ENCODE measurements at places on chromosomes 4 and X. TPM values are rescaled to one million over a fixed set of nuclear protein-coding genes. Genes with fewer than 3 reads are reported as not detected.
A peak's percentile ranks its signal among the peaks of the same experiment; 100 is the strongest.

Gene ADGRL3
- 1.8 TPM for total RNA-seq

Gene CORIN
- total RNA-seq = 0.38 TPM

GRCh38 chr4:87527431-87528220 is 1.6 kb downstream of the SPARCL1 start:
- H3K4me1 ChIP-seq = peaks cover 16% of the 10 kb centered on the region
- peak overlapping the region; percentile 96 for H3K27ac ChIP-seq
- H3K27me3 ChIP-seq = no peaks in the 10 kb centered on the region
- DNase-seq = no peak
- H3K4me3 ChIP-seq = peak overlapping the region; percentile 44

DNA sequence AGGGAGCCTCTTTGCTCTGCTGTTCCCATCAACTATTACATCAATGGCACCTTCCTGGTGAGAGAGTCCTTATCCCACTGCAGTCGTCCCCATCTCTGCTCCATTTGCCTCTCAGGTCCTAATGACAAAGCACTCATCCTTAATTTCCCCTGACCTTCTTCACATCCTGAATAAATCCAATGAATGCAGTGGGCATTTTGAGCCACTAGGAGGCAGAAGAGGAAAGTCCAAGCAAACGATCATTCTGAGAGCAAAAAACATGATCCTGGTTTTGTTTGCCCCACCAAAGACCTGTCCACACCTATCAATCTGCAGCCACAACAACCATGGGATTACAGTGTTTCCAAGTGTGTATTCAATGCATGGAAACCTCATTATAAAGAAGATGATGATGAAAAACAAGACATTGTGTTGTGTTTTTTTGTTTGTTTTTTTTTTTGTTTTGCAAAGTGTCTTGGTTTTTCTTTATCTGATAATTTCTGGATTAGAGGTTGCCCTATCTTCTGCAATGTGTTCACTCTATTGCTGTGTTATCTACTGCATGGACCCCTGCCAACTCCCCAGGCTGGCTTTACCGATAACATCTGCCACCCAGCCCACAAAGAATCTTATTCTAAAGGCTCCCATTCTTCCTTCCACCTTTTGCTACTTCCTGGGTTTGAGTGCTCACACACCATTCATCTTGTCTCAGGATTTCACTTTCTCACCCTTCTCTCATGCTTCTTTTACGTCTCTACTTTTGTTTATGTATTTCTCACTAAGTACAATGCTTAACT is 207.2 kb downstream of the NLGN4X start:
- H3K36me3 ChIP-seq = no peaks in the 10 kb centered on the region
- no peaks in the 10 kb centered on the region for H3K4me1 ChIP-seq
- no peak overlapping the region for H3K27ac ChIP-seq
- DNase-seq = no peak
- H3K27me3 ChIP-seq = no peaks in the 10 kb centered on the region
- no peak overlapping the region for H3K4me3 ChIP-seq

Gene FDCSP
- not detected for total RNA-seq

DNA sequence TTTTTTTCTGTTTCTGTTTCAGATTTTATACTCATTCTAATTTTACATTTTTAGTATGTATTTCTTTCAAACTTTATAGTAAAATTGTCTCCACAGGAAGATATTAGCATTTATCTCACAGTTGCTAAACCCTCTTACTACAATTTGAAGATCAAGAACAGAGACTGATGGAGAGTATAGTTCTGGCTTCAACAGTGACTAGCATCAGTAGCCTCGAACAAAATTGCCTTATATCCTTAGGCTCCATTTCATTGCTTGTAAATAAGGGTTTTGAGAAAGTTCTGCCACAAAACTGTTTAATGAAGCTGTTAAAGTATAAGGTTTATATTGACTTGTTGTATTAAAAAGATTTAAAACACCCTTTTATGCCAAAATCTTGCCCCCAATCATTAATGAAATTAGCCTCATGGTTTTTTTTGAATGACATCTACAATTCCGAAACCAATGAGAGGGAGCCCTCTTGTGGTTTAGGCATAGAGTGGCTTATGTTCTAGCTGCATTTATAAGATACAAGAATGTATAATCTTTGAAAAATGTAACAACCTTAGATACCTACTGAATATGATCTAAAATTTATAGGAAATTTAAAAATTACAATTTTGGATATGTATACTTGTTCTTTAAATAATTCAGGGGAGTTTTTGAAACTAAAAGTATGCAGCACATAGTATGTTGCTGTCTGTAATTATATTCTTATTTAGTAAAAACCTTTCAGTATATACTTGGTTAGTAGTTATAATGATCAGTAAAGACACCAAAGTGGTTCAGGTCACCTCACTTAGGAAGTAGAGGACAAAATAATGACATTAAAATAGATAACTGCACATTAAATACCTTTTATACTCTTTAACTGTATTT is 109.8 kb upstream of the HPGD start:
- DNase-seq = no peak
- H3K4me1 ChIP-seq = no peaks in the 10 kb centered on the region
- H3K4me3 ChIP-seq = no peak overlapping the region
- H3K27ac ChIP-seq = no peak overlapping the region
- no peaks in the 10 kb centered on the region for H3K36me3 ChIP-seq
- no peaks in the 10 kb centered on the region for H3K27me3 ChIP-seq

DNA sequence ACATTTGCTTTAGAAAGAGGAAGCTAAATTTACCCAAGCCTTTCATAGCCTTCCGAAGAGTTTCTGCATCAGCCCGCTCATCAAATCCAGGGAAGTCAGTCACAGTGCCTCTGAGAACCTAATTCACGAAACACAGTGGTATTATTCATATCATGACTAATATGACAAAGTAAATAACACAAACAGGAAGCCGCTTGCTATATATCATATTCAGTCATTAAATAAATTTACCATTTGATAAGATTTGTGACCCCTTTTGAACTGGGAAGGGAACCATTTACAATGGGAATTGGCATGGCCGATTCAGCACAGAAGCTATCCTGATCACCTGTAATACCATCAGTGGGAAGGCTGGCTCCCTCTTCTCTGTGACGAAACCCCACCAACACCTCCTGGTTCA is 10.5 kb downstream of the ANXA5 start:
- H3K4me3 ChIP-seq = no peak overlapping the region
- H3K4me1 ChIP-seq = no peaks in the 10 kb centered on the region
- no peaks in the 10 kb centered on the region for H3K27me3 ChIP-seq
- DNase-seq = no peak

GRCh38 chrX:40479777-40480318 is 100.9 kb upstream of the ATP6AP2 start:
- no peak overlapping the region for H3K27ac ChIP-seq
- H3K36me3 ChIP-seq = no peaks in the 10 kb centered on the region
- no peaks in the 10 kb centered on the region for H3K27me3 ChIP-seq
- H3K4me1 ChIP-seq = no peaks in the 10 kb centered on the region
- DNase-seq = no peak

DNA sequence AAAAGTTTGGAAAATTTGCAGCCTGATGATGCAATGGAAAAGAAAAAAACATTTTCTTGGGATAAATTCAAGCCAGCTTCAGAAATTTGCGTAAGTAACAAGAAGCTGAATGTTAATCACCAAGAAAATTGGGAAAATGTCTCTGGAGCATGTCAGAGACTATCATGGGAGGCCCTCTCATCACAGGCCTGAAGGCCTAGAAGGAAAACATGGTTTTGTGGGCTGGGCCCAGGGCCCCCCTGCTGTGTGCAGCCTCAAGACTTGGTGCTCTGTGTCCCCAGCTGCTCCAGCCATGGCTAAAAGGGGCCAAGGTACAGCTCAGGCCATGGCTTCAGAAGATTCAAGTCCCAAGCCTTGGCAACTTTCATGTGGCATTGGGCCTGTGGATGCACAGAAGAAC is 1049.8 kb upstream of the GRIA3 start:
- H3K36me3 ChIP-seq = no peaks in the 10 kb centered on the region
- H3K27ac ChIP-seq = no peak overlapping the region
- no peaks in the 10 kb centered on the region for H3K27me3 ChIP-seq
- no peaks in the 10 kb centered on the region for H3K4me1 ChIP-seq

GRCh38 chr4:168674866-168675265 is 178.0 kb downstream of the PALLD start:
- DNase-seq = no peak
- no peaks in the 10 kb centered on the region for H3K36me3 ChIP-seq
- H3K4me1 ChIP-seq = no peaks in the 10 kb centered on the region
- H3K27me3 ChIP-seq = no peaks in the 10 kb centered on the region
- no peak overlapping the region for H3K27ac ChIP-seq

GRCh38 chrX:124392794-124393193 is 46.4 kb downstream of the SH2D1A start:
- H3K4me1 ChIP-seq = no peaks in the 10 kb centered on the region
- no peak overlapping the region for H3K4me3 ChIP-seq
- H3K27me3 ChIP-seq = no peaks in the 10 kb centered on the region
- DNase-seq = no peak
- H3K27ac ChIP-seq = no peak overlapping the region
- no peaks in the 10 kb centered on the region for H3K36me3 ChIP-seq

GRCh38 chr4:26542991-26543390 is 40.9 kb upstream of the TBC1D19 start:
- DNase-seq = no peak
- H3K27ac ChIP-seq = no peak overlapping the region
- H3K4me1 ChIP-seq = no peaks in the 10 kb centered on the region

Gene NOP14
- total RNA-seq = 31.3 TPM

- no peak overlapping the region for H3K4me3 ChIP-seq
- H3K27ac ChIP-seq = no peak overlapping the region
- DNase-seq = no peak
- no peaks in the 10 kb centered on the region for H3K4me1 ChIP-seq
Measured at GRCh38 chrX:20665481-20665880, 398.8 kb upstream of the RPS6KA3 start.

Gene LINC00632
- 0.83 TPM for total RNA-seq

- H3K27me3 ChIP-seq = no peaks in the 10 kb centered on the region
- H3K27ac ChIP-seq = no peak overlapping the region
- no peaks in the 10 kb centered on the region for H3K36me3 ChIP-seq
- H3K4me1 ChIP-seq = peaks cover 10% of the 10 kb centered on the region
Measured at GRCh38 chr4:38768968-38769394, 13.8 kb downstream of the TLR10 start.

Gene IL21
- not detected for total RNA-seq

Gene CNKSR2
- total RNA-seq = not detected
